ENCODE measurements at places on chromosomes 16 and 17.
A peak's percentile ranks its signal among the peaks of the same experiment; 100 is the strongest.

DNA sequence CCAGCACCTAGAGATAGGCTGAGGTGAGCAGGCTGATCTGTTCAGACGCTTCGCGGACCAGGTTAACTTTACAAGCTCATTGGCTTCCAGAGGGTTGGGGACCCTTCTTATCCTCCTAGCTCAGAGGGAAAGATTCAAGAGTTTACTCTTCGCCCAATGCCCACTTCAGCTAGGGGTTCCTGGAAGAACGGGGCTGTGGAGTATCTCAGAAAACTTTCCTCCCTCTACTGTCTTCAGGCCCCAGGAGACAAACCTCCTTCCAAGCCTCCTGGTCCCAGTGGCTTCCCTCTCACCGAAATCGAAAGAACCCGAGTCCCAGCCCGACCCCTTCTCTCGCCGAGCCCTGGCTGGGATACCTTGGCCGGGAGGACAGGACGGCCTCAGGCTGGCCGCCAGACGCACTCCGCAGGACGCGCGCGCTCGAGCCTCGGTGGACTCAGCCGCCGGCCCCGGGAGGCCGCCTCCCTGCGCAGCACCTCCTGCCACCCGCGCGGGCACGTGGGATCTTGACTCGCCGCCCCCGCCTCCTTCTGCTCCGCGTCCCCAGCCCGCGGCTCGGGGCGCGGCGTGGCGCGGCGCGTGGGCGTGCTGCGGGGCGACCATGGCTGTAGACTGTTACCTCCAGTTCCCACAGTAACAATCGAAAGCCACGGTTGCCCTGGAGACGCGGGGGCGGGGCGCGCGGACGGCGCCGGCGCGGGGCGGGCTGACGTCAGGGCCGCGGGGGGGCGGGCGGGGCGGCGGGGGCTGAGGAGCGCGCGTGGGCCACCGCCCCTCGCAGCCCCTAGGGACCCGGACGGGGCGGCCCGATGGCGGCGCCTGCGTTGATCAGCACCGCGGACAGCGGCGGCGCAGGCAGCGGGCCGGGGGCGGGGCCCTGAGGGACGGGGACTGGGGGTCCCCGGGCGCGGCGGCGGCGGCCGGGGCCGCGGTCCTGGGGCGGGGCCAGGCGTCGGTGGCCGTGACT lies 5.3 kb upstream of the HIC1 start:
- peak; percentile 83 for DNase-seq

GRCh38 chr16:56866955-56867830 lies 2.2 kb downstream of the SLC12A3 start:
- DNase-seq, result no peak

- no peak for DNase-seq
These were observed 64.4 kb downstream of the PARN start for GRCh38 chr16:14565688-14566025.

DNA sequence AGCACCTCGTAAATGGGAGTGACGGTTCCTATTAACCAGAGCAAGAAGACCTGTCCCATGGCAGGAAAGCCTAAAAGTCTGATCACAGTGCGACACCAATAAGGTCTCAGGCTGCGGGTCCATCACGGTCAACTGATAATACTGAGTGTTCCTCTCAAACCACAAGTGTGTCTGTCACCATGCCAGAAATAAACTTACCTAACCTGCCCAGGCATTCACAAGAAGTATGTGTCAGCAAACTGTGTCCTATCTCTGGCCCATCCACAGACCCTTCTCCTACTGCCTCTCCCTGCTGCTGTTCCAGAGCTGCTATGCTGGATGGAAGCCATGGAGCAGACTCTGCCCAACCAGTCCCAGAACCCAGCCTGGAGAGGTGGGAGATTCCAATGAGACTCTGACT lies 73.5 kb downstream of the ZNF423 start:
- no peak for DNase-seq

DNA sequence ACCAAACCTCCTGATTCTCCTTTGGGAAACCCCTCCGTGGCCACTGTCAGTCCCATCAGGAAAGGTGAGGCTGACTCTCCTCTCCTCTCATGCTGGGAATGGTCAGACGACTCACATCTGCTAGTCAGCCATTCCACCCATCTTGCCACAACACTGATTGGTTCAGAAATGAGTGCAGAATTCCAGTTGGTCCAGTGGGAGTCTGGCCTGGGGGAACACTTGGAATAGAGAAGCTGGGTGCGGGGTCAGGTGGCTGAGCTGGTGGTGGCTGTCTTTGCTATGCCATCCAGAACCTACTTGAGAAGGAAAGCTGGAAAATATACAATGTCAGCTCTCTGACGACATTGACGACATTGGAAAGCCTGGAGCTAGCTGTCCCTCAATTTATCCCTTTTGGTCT lies 23.6 kb upstream of the PLLP start:
- DNase-seq, result no peak

DNA sequence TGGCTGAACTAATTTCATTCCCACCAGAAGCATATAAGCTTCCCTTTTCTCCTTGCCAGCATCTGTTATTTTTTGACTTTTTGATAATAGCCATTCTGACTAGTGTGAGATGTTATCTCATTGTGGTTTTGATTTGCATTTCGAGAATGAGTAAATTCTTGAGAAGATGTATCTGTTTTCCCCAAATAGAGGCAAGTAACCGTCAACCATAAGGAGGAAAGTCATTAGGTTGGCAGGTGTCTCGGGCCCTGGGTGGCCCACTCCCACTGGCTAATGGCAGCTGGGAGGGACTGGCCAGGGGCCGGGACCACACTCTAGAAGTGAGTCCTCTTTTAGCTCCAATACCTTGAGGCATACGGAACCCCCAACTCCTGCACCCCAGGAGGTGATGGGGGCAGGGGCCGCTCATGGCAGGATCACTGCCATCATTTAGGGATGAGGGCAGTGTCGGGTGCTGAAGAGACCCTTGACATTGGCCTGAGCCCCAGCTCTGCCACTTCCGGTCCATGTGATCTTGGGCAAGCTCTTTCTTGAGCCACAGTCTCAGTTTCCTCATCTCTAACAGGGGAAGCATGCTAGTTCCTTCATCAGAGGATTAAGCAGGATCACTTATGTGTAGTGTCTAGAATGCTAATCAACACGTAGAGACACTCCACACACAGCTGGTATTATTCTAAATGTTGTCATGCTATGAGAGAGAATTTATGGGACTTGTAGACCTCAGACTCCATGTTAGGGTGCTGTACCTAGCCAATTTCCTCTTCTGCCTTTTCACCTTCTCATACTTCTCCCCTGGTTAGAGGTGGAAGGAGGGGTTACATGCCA lies 44.3 kb downstream of the RGS9 start:
- no peak for DNase-seq

DNA sequence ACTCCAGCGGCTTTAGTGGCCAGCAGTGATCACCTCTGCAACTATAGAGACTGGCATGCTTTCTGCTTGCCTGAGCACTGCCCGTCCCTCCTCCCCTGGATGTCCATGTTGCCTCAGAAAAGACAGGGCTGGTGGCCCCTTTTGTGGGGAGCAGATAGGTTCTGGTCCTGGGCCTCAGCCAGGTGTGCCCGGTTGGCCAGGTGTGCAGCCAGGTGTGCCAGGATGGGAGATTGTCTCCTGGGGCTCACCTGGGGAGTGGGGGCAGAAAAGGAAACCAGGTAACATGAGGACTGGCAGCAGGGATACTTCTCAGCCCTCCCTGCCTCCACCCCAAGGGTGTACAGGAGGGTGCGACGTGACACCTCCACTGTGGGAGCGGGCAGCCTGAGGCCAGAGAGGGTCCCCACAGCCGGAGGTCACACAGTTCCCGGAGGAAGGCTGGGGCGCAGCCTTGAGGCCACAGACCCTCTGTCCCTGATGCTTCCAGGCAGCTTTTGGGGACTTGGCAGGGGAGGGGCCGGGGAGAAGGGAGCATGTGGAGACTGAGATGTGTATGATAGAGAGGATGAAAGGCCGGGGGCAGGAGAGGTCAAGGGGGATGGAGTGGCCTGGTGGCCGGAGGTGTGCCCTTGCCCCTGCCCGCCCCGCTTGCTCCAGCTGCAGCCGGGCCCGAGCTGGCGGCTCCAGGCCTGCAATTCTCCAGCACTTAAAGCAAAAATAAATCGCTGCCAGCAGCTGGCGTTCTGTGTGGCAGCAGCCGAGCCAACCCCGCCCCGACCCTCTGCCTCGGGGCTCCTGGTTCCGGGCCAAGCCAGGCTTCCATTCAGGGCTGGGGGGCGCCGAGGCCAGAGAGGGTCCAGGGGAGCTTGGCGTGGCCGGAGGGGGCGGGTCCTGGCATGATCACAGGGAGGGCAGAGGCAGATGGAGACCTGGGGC lies 6.7 kb downstream of the KCNJ12 start:
- DNase-seq, result no peak

GRCh38 chr17:40017422-40018080 lies 2.3 kb downstream of the CSF3 start:
- no peak for DNase-seq

GRCh38 chr17:60645918-60646523 lies 31.6 kb upstream of the BCAS3 start:
- DNase-seq, result no peak

DNA sequence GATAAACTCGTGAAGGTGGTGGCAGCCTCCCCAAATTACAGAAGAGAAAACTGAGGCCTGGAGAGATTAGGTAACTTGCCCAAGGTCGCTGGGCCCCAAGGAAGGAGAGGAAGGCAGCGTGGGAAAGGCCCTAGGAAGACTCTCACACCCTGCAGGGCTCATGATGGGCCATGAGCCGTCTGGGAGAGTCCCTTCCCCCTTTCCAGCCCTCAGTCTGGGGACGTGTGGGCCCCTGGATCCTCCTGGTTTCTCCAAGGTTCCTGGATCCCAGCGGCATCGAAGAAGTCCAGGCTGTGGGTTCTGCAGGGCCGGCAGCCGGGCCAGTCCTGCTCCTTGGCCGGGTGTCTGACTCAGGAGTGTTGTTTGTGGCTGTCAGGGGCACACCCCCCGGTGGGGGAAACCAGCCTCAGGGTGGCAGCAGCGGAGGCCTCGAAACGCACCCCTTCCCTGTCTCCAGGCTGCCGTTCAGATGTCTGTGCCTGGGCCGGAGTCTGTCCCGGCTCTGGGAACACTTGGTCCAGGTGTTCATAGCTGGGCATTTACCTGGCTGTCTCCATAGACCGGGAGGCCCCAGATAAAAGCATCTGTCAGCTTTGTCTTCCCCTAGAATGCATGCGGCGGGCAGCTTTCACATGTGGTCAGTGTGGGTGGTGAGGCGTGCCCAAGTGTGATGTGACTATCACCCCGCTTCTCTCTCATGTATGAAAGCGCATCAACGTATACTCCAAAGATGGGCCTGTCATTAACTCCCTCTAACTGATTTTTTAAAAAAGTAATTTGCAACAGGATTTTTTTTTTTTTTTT lies 3.7 kb upstream of the RAP1GAP2 start:
- no peak for DNase-seq

- no peak for DNase-seq
These were observed 5.5 kb upstream of the TM4SF5 start for GRCh38 chr17:4766201-4766600.

DNA sequence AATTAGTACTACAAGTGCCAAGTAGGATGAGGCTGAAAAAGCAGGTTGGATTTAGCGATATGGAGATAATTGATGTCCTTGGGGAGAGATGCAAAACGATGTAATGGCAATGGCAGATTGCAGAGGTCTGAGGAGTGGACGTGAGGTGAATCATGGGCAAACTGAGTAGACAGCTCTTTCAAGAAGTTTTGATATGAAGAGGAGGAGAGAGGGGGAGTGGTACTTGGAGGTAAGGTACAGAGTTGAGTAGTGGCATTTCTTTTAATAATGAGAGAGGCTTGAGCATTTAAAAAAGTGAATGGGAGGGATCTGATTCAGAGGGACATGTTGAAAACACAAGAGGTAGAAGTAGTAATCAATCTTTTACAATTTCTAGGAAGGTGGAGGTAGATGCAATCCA lies 17.7 kb upstream of the VPS4A start:
- no peak for DNase-seq

- peak; percentile 69 for DNase-seq
These were observed 7.0 kb upstream of the C1QTNF8 start for GRCh38 chr16:1102921-1103635.

GRCh38 chr16:83733301-83733700 lies 74.5 kb upstream of the HSBP1 start:
- DNase-seq, result no peak

DNA sequence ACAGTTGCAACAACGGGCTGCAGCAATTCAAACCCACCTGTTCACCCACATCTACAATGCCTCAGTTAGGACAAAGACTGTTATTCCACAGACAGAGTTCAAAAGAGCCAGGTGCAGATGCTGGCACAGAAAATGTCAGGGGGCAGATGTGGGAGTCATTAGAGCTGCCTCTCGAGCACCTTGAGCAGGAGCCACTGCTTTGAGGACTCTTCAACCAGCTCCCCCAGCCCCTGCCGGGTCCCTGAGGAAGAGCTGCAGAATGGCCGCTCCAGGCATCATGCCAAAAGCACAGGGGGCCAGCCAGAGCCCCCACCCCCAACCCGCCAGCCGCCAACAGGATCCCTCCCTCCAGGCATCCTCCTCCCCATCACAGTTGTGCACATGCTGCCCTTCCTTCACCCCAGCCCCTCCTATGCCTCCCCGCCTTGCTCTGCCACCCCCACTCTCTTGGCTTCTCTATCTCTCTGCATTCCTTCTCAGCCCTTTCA lies 20.8 kb downstream of the C17orf67 start:
- no peak for DNase-seq

GRCh38 chr16:66294507-66294906 lies 72.0 kb upstream of the CDH5 start:
- DNase-seq, result no peak

DNA sequence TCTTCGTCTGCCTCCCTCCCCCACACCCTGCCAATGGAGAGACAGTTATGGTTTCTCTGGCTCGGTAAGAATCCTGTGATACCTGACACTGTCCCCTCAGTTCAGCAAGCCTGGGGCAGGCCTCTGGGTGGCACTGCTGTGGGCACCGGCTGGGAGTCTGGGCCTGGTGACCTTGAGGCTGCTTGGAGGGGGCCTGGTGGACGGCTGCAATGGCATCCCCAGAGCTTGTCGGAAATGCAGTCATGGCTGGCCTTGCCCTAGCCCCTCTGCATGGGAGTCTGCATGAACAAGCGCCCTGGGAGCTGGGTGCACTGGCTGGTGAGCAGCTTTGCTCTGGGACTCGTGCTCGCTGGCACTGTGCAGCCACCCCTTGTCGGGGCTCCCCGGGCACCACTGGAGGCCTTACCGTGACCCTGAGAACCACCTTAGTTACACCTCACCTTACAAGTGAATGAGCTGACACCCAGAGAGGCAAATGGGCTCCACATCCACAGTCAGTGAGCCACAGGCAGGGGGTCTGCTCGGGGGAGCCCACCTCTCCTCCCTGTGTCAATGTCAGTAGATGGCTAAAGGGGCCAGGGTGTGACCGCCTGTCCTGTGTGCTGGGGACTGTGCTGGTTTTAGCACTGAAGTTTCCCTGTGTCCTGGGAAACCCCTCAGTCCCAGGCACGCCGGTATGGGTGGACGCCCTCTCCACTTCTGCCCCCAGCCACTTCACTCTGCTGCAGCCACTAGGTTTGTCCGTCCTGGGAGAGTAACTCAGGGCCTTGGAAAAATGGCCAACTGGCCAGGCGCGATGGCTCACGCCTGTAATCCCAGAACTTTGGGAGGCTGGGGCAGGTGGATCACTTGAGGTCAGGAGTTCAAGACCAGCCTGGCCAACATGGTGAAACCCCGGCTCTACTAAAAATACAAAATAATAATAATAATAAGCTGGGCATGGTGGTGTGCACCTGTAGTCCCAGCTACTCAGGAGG lies 1.4 kb downstream of the LGALS3BP start:
- no peak for DNase-seq

GRCh38 chr17:37458805-37459204 lies 30.9 kb upstream of the DUSP14 start:
- DNase-seq, result no peak

- DNase-seq, result peak; percentile 38
These were observed 2.0 kb downstream of the SOCS3 start for GRCh38 chr17:78357672-78358537.

Data from right kidney (tissue), 9 donors.